ENCODE measurements at places on chromosomes 2 and 18.

DNA sequence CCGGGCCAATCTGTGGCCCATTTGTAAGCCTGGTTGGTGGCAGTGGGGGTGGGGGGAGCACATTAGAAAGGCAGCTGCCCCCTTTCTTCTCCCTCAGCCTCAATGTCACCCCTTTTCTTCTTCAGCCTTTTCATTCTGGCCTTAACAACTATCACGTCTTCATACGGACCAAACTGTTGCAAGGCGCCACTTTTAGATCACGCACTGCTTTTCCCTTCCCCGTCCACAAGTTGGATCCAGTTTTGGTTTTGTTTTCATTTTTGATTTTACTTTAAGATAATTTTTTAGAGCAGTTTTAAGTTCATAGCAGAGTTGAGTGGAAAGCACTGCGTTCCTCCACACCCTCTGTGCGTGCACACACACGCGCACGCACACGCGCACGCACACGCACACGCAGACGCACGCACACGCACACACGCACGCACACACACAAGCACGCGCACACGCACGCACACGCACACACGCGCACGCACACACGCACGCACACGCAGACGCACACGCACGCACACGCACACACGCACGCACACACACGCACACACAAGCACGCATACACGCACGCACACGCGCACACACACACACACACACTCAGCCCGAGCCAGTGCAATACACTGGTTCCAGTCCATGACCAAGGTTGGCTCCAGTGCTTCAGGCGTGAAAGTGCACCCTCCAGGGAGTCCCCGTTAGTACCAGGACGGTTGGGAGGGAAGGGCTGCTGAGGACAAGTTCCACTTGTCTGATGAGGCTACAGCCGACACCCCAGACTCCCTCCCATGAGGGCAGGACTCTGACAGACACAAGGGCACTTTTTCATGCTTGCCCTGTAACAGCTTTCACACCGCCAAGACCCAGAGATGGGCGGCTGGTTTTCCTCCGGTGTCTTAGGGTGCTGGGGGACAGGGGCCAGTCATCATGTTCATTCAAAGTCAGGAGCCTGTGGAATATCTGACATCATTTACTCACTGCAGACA, 22.4 kb downstream of the FBLN7 start:
- no peak for DNase-seq

DNA sequence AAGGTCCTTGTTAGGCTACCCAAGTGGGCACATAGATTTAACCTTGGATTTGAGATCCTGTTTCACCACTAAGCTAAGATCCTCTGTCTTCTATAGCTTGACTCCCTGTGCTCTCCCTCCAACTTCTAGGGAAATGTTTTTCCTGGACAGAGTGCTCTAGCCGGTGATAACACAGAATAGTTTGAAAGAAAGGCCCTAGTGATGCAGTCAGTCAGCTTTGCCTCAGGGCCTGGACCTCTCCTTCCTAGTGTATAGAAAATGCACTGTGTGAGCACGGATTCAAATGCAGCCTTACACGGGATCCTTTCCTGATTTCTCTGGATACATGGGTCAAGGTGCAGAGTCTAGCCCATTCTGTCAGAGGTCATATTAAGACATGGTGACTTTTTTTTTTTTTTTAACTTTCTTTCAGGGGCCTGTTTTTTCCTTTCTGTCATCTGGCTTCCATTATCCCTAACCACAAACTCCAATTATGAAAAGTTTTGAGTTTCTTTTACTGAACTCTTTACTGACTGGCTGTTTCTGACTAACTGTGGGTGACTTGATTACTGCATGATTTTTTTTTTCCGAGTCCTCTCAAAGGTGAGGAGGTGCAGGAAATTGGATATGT, 122.6 kb downstream of the LRP1B start:
- DNase-seq: no peak

DNA sequence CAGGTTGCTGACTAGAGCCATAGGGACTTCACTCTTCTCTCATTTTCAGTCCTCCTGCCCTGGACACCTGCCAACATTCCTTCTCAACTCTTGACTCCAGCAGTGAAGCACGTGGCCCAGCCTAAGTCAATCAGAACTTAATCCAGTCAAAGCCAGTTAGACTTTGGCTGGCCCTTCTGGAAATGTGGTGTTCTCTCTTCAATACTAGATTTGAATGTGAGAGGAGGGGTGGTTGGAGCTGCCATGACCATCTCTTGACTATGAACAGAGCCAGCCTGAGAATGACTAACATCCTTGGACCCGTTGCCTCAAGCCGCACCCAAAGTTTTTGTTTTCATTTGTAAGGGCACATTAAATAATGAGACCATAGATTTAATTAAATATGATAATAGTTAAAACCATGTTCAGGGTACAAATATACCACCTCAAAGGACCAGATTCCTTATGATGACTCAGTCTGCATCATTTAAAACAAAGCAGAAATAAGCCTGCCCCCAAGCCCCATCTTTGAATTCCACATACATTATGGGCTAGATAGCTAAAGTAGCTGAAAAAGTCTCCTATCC, 49.7 kb upstream of the RASGRP3 start:
- DNase-seq: no peak

GRCh38 chr2:215565897-215566296, 130.0 kb upstream of the FN1 start:
- DNase-seq: no peak

DNA sequence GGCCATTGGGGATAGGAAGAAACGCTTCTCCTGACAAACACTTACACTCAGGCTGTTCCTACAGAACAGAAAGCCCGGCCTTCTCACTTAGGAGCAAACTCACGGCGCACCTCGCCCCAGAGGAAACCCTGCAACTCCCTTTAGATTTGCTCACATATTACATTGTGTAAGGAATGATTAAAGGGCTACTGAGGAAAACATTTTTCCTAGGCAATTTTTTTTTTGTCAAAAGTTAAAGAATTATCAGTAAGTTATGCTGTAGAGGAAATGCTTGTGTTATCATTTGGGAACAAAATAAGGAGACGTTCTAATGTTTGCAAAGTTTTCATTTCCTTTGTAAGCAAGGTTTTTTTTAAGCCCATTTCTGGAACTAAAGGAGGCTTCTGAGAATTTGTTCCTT, 264.1 kb downstream of the HDAC4 start:
- no peak for DNase-seq

DNA sequence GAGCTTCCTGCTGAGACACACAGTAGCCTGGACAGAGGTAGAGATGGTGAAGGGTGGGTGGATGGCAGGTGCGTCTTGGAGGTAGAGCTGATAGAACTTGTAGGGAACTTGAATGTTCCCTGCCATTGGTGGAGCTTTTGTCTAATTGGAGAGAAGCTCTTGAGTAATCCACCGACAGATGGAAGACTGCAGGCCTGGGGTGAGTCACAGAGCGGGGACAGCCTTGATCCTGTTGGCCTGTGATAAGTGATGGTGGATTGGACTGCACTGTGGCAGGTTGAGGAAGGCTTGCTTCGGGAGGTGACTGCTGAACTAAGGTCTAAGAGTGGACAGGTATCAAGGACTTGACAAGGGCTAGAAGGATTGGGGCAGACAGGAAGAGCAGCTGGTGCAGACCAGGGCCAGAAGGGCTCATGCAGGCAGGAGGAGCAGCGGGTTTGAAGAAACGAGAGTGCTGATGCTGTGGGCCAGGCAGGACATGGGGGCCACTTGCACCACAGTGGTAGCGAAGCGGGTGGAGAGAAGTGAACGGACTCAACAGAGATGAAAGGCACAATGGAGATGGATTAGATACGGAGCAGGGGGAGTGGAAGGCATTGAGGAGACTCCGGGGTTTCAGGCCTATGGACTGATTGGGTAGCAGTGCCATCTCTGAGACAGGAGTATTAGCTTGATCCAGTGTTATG, 16.3 kb downstream of the CABLES1 start:
- no peak for DNase-seq

DNA sequence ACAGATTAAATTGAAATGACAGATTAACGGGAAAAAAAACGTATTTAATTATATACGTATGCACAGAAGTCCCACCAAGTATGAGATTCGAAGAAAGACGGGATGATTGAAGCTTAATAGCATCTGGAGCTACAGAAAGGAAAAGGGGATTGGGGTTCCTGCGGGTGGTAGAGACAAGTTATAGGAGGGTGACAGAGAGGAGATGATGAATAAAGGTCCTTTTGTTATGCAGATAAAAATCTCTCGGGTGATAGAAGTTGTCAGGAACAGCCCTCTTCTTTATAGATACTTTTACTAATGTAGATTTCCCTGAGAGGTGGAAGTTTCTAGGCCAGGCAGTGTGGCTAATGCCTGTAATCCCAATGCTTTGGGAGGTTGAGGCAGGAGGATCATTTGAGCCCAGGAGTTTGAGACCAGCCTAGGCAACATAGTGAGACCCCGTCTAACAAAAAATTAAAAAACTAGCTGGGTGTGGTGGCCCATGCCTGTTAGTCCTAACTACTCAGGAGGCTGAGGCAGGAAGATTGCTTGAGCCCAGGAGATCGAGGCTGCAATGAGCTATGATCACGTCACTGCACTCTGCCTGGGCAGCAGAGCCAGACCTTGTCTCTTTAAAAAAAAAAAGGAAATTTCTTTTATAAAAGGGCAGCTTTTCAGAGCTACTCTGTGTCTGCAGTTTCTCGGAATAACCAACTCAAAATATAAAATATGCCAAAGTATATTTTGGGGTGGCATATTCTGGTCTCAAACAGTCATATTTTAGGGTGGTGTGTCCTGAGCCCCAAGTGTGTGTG, 113.0 kb downstream of the STPG4 start:
- DNase-seq: no peak

- no peak for DNase-seq
Observed at GRCh38 chr2:237118561-237119155, 33.0 kb downstream of the COPS8 start.

DNA sequence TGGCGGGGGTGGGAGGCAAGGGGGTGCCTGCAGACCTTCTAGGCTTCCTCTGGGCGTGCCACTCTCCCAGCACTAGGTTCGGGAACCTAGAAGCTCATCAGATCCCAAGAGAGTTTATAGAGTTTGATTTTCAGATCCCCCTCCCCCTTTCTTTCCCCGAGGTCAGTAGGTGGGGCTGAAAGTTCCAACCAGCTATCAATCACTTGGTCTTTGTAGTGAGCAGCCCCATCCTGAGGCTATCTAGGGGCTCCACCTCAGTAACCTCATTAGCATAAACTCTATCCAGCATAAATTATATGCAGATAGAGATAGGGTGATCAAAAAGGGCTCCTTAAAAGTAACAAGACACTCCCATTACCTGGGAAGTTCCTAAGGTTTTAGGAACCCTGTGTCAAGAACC, 32.8 kb downstream of the ERLEC1 start:
- no peak for DNase-seq

GRCh38 chr2:238431456-238431855, 4.7 kb downstream of the ASB1 start:
- DNase-seq: no peak

GRCh38 chr2:145909175-145909755, 1389.3 kb upstream of the ZEB2 start:
- DNase-seq: no peak
